Tongue (tissue), 3 donors: ENCODE measurements at places on chromosomes 1 and 21. TPM values are rescaled to one million over a fixed set of nuclear protein-coding genes. Genes with fewer than 3 reads are reported as not detected.
A peak's percentile ranks its signal among the peaks of the same experiment; 100 is the strongest.

Gene ERG
- 8.6 TPM for total RNA-seq

DNA sequence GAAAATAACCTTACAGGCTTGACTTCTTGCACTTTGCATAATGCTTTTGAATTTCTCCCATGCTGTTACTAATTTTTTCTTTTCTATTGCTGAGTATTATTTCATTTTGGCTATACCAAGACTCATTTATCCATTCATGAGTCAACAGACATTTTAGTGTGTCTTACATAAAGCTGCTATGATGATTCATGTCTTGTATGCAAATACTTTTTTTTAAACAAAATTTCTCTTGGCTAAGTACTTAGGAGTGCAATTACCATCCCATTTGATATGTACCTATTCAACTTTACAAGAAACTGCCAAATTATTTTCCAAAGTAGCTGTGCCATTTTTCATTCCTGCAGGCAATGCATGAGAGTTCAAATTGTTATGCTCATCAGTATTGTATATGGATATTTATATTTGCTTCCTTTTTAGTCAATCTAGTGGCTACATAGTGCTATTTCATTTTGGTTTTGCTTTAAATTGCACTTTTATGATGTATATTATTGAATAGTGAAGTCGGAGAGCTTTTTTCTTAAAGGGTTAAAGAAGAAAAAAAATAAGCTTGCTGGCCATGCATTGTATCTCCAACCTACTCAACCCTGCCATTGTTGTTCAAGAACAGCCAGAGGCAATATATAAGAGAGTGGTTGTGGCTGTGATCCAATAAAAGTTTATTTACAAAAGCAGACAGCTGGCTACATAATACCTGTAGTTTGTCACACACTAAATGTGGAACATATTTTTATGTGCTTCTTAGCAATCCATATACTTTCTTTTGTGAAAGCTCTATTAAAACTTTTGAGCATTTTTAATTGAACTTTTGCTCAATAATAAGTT is 862.8 kb downstream of the KCNT2 start:
- no peak for DNase-seq

- DNase-seq = peak; percentile 18
These were observed 73.8 kb upstream of the MORC3 start for GRCh38 chr21:36246080-36246631.

GRCh38 chr1:40711465-40712404 is 20.2 kb downstream of the NFYC start:
- DNase-seq = peak; percentile 50

Gene PGD
- total RNA-seq = 63.9 TPM

DNA sequence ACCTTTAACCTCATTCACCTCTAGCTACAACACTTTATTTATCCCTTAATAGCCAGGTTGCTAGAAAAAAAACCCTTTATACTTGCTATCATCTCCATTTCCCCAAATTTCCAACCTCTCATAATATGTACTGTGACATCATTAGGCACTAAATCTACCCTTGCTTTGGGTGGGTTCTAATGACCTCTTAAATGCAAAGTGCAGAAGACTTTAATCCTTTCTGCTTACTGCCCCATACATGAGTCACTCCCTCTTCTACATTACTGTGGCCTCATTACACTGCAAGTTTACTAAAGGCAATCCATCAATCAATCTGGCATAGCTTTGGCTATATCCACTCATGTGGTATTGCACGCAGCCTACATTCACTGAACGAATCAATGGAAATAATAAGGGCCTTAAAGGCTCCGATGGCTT is 353.3 kb downstream of the SMYD3 start:
- DNase-seq = no peak

Gene FNDC5
- total RNA-seq = 125 TPM

- no peak for DNase-seq
These were observed 20.6 kb upstream of the LAMC2 start for GRCh38 chr1:183165456-183165855.

Gene DNAI4
- total RNA-seq = 15.2 TPM

Gene BARHL2
- not detected for total RNA-seq

DNA sequence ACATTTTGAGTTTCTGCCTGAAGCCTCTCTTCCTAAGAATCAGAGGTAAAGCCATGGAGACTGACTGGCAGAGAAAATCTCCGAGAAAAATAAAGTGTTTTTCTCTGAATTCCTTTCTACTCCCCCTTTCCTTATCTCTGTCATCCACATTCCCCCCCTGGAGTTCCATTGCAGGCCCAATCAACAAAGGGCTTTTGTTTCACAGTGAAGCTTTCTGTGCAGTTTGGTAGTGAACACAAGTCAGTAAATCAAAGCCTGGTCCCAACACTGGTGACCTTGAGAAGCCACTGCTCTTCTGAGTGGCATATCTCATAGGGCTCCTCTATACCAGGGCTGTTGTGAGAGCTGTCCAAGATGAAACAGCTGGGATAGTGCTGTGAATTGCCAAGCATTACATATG is 228.4 kb downstream of the SEC16B start:
- no peak for DNase-seq

GRCh38 chr1:230243583-230244353 is 176.7 kb downstream of the GALNT2 start:
- DNase-seq = no peak

Gene FCRLA
- total RNA-seq = 1.4 TPM

- DNase-seq = no peak
These were observed 324.4 kb downstream of the ADGRL2 start for GRCh38 chr1:82125119-82125518.

DNA sequence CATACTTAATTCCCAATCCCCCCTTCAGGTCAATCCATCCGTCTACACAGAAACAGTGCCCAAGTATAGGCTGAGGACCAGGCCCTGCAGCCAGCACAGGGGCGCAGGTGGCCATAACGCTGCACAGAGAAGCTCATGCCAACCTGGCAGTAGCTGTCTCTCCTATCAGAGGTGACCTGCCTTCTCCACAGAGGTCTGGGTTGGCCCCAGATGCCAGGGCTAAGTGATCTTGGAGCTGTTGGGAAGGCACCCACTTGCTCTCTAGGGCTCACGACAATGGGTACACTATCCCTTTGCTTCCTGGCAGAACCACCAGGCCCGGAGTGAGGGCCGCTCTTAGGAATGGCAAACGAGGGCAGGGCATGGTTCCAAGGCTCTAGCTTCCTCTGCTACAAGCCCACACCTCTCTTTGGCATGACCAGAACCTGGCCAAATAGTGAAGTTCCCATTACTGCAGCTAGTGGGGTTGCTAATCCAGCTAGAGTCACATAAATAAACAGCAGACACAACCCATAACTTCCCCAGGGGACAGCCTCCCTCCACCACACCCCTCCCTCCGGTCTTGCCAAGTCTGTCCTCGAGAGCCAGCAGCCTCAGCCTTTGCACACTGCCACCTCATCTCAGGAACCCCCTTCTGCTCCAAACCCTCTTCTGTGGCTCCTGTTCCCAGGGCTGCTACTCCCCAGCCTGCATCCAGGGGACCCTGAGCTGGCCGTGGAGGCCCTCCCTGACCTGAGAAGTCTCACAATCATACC is 113.0 kb downstream of the GLIS1 start:
- no peak for DNase-seq

Gene FAAH
- total RNA-seq = 40.0 TPM

Gene TMEM81
- 0.72 TPM for total RNA-seq

Gene BEND5
- total RNA-seq = 17.5 TPM

DNA sequence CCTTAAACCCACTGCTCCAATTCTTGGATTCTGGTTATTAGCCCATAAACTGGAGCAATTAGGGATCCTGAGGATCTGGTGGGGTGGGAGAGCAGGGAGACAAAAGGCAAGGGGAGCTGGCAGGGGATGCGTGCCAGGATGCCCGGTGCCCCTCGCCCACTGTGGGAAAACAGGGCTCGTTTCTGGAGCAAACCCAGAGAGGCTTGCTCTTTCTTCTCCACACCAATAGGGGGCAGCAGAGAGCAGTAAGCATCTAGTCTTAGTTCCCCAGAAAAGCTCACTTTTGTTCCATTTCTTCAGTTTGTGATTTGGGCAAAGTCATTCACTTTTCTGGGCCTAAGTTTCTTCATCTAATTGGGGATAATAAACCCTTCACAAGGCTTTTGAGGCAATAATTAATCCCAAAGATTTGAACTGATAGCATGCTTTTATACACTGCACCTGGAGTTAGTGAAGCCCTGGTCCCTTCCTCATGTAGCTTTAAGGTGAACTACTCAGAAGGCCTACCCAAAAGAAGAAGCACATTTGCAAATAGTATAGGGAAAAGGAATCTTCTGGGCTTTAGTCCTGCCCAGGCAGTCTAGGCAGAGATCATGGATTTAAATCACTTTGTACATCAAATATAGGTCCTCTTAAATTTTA is 160.6 kb upstream of the USP24 start:
- peak; percentile 80 for DNase-seq

Gene OSCP1
- total RNA-seq = 5.7 TPM

DNA sequence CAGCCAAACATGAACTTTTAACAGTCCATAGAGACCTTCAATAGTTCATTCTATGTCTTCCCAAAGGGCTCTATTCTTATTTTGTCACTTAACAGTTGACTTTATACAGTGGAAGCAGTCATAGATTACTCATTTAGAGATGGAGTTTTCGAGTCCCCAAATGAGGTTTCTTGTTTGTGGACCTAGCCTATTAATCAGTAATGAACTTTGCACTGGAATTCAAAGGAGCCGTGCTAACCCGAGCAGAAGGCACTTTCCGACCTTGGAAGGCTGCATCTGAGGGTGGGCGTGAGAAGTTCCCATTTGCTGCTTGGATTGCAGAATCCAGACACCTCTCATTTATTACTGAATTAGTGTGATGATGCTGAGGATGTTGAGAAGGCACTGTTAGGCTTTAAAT is 46.4 kb downstream of the TTC39A start:
- no peak for DNase-seq

- DNase-seq = peak; percentile 59
These were observed 35.2 kb downstream of the CCN1 start for GRCh38 chr1:85615586-85616363.

Gene DCST1
- not detected for total RNA-seq

DNA sequence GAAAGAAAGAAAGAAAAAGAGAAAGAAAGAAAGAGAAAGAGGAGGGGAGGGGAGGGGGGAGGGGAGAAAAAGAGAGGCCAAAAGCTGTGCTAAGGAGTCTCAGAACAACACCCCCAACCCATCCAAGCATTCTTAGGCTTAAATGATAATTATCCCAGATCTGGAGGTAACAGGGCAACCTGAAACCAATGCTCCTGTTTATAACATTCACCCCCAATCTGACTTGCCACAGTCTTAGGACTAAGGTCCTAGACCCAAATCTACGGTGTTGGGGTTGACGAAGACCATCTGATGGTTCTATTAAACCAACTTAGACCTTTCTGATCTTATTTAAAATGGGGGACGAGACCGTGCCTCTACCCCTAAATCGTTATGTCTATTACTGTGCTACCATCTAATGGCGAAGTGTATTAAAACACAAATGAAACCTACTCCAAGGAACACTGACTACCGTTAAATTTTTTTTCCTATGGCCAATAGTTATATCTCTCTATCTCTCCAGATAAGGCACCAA is 119.3 kb upstream of the CDC42BPA start:
- peak; percentile 74 for DNase-seq

DNA sequence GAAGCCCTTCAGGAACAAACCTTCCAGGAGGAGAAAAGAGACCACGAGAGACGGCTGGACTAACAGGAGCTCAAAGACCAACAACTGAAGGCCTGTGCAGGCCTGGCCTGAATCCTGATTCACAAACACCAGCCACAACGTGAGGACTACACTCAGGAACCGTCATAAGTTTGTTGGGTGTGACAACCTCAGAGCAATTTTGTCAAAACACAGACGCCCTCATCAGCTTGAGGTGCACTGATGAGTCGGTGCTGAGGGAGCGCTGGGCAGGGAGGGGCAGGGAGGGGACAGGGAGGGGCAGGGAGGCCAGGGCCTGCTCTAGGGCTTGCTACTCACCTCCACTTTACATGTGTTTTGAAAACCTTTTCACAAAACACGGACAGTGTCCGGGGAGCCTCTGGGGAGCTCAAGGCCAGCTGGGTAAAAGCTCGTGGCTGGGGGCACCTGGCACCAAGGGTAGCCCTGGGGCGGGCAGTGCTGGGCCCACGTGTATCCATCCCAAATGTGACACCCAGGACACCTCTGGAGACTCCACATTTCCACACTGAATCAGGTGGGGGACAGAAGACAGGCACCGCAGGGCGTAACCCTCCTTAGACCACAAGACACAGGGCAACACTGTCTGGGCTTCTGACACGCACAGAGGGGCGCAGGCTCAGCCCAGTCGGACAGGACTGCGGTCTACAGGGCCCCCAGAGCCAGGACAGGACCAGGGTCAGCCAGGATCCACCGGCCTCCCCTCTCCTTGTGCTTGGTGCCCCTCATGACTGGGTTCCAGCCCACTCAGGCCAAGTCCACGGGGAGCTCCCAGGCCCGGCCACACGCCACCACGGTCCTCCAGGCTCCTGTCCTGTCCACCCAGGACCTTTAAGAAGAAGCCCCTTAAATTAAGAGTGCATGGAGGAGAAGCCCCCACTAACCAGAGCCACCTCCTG is 16.5 kb downstream of the LSS start:
- DNase-seq = no peak

GRCh38 chr1:223653015-223653414 is 12.5 kb downstream of the CAPN8 start:
- no peak for DNase-seq

GRCh38 chr1:19436716-19437476 is 48.4 kb downstream of the CAPZB start:
- DNase-seq = peak; percentile 55

DNA sequence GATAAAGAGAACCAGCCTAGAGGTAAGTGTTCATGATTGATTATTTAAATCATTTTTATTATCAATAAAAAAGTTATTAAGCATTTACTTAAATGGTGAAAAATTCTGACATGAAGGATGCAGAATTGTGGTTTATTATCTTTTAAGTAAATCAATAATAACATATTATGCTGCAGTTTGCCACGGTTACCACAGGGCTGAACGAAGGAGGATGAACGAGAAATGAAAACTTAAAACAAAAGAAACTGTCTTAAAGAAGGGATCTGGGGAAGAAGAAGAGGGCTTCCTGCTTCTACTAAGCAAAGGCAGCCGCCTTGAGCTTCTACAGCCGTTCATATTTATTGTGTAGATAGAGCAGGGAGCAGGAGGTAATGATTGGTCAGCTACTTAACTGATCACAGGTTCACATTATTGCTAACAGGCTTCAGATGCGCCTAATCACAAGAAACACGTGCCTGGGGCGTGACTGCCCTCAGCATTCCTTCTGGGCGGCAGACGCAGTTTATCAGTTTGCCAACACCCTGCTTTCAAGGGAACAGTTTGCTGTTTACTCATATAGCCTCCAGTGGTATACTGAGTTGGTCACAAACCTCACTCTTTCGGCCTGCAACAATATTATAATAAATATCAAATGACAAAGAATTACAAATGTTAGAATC is 5.8 kb upstream of the FNBP1L start:
- DNase-seq = no peak

DNA sequence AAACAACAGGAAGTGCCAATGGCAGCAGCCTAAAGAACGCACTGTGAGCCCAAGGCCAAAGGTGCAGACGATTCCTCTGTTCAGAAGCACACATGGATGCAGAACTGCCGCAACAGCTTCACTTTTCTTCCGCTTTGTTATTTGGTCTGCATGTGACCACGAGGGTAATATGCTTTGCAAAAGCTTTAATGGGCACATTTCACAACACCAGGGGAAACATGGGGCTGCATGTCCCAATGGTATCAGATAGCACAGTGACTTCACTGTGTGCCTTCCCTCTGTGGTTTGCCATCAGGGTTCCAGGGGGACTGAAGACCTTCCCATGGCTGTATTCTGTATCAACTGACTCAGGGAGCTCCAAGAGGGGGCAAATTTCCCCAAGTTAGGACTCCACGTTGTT is 28.3 kb downstream of the THAP3 start:
- DNase-seq = no peak

GRCh38 chr21:44854664-44855446 is 18.6 kb downstream of the PTTG1IP start:
- no peak for DNase-seq
